ENCODE measurements at places on chromosomes 11 and 22.

- peak; percentile 99 for DNase-seq
Observed at GRCh38 chr11:64241241-64241490, 271 bp downstream of the FKBP2 start.

GRCh38 chr22:36417281-36417686, 29.5 kb upstream of the MYH9 start:
- no peak for DNase-seq

GRCh38 chr22:28139516-28139915, 220.5 kb upstream of the PITPNB start:
- no peak for DNase-seq

GRCh38 chr22:50544746-50545253, 899 bp upstream of the KLHDC7B start:
- no peak for DNase-seq

GRCh38 chr22:23388517-23388890, 191.6 kb downstream of the IGLL1 start:
- DNase-seq, result no peak

- DNase-seq, result peak; percentile 17
Observed at GRCh38 chr11:35682230-35683173, 19.9 kb downstream of the TRIM44 start.

DNA sequence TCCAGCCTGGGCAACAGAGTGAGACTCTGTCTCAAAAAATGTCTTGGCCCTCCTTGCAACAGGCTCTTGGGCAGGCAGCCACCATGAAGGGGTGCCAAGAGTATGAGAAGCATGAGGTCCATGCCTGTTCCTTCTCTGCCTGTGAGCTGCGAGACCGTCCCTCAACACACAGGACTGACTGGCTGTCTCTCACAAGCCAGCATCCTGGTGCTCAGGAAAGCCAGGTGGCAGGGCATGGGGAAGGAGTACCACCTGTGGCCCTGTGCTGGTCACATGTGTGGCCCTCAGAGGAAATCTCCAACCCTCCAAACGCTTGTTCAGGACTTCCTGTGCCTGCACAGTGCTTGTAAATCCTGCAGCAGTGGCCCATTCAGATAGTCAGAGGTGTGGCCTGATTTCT, 83.2 kb downstream of the ATXN10 start:
- DNase-seq, result peak; percentile 17

- DNase-seq, result no peak
Observed at GRCh38 chr11:46380340-46381047, 975 bp upstream of the MDK start.

DNA sequence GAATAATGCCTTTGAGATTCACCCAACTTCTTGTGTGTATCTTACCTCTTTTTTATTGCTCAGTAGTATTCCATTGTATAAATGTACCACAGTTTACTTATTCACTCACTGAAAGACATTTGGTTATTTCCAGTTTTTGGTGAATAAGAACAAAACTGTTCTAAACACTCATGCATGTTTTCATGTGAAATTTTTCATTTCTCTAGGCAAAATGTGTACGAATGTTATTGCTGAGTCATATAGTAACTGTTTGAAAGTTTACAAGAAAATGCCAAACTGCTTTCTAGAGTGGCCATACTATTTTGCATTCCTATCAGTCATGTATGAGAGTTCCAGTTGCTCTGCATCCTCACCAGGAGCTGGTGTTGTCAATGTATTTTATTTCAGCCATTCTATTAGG, 8.8 kb upstream of the EMSY start:
- no peak for DNase-seq

DNA sequence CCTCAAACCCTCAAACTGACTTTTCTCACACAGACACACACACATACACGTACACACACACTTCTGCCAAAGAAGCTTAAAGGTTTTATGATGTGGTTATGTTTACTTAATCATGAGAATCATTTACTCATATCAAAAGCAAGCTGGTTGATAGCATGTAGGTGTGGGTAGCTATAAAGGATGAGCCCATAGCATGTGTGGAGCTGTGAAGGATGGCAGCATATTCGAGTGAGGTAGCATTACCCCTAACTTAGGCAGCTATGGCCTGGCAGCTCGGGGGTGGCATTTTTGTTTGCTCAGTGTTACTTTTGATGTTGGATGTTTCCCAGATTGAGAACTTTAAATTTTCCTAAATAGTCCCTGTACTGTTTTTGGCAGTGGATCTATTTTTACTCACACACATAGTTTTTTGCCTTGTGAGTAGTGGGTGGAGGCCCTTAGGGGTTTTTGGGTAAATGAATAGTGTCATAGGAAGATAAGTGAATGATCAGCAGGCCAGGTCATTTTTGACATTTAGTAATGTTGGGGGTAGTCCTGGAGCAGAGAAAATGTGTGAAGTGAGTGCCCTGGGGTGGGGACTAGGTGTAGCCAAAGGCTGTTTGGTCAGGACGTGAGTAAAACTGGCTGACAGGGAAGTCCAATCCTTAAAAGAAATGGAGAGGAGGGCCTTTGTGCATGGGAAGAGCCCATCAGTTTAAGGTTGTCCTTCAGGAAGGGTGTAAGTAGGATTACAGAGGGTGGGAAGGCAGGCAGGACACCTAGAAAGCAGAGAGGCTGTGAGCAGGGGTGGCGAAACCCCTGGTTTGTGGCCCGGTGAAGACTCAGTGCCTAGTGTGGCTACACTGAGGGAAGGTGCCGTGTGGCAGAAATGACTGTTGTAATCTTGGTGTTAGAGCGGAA, 7.1 kb downstream of the YWHAH start:
- no peak for DNase-seq

DNA sequence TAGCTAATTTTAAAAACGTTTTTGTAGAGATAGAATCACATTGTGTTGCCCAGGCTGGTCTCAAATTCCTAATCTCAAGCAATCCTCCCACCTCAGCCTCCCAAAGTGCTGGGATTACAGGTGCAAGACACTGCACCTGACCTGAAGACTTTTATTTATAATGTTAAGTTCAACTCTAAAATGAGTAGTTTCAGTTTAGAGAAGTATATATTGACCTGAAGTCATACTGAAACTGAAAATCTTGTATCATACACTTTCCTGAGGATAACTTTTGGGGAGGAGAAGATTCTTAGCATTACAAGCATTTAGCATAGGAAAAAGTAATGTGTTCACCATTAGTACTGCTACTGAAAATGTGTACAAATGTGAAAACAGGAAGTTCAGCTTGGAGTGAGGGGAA, 249.3 kb downstream of the CASP12 start:
- DNase-seq, result no peak

DNA sequence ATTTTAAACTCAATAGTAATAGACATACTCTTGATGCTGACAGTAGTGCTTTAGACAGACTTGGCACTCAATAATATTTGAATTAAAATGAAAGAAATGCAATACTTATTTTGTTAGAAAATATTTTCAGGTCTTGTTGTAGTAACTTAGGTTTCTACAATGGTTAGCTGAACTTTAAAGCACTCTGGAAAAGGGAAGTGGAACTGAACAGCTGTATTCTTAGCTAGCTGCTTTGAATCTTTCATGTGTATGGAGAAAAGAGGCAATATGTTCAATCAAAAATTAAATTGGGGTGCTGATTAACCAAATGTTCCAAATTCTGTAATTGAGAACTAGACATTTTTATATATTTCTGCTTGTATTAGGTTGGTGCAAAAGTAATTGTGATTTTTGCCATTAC, 517.9 kb upstream of the RAG2 start:
- no peak for DNase-seq

GRCh38 chr11:84890676-84891075, 736.5 kb downstream of the DLG2 start:
- DNase-seq, result no peak

DNA sequence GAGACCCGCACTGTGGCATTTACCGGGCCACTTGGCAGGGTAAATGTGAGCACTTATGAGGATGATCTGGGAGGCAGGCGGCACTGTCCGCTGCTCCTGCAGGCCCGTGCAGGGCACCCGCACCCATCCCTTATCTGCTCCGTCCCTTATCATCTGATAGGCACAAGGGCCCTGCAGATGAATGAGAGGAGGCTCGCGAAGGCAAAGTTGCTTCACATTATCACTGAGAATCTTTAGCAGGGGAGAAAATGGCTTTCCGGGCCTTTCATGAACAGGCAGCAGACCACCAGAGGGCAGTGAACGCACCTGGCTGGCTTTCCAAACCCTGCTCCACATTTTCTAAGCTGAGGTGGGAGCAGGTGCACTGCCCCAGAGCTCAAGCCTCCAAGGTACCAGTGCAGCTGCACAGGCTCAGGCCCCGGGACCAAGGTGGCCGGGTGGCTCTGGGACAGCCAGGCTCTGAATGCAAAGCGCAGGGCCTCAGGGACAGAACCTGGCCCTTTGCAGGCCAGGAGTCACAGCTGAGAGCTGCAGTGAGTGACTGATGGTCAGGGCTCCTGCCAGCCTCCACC, 165.6 kb downstream of the SHANK2 start:
- DNase-seq, result peak; percentile 16
